ENCODE measurements at places on chromosomes 16 and 17.

DNA sequence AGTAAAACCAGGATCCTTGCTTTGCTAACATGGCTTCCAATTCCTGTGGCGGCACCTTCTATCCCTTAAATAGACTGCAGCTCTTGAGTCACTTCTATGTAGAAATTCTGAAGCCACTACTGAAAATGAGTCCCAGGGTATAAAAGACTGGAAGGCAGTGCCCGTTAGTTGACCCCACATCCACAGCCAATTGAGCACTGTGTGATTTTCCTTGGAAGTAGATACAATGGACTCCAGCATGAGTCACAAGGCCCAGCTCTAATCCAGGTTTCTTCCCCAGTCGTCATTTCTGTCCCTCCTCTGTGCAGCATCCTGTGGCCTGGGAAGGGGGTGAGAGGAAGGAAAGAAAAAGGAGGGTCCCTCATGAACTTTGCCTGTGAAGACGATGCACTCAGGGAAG is 69.5 kb downstream of the HLF start:
- no peaks in the 10 kb centered on the region for H3K4me1 ChIP-seq
- DNase-seq = no peak
- no peak overlapping the region for H3K4me3 ChIP-seq
- no peak overlapping the region for H3K27ac ChIP-seq
- no peaks in the 10 kb centered on the region for H3K27me3 ChIP-seq

- H3K27ac ChIP-seq = no peak overlapping the region
- no peaks in the 10 kb centered on the region for H3K36me3 ChIP-seq
Observed at GRCh38 chr17:56085576-56086267, 67.6 kb upstream of the ANKFN1 start.

DNA sequence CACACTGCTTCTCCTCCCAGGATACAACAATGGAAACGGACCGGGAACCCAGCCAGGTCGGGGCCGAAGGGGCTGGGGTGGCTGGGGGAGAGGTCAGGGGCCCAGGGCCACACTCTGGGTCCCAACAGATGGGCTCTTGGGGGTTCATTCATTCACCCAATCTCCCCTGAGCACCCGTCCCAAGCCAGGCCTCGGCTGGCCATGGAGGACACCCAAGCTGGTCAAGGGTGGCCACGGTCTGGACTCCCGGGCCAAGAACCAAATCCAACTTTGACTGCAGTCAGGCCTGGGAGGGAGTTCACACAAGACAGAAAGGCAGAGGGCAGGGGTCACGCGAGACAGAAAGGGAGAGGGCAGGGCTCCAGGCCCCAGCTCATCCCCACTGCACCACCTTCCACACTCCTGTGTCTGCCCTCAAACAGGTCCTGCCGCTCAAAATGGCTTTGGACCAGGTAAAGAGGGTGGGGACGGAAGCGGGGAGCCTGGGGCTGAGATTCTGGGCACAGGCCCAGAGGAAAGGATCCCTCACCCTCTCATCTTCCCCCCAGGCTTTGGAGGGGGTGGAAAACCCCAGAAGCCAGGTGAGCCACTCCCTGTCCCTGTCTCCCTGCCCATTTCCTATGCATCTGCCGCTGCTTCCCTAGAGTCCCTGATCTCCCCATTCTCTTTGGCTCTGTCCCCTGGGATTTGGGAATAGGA is 12.3 kb upstream of the PKMYT1 start:
- H3K27ac ChIP-seq = no peak overlapping the region
- no peaks in the 10 kb centered on the region for H3K36me3 ChIP-seq
- H3K27me3 ChIP-seq = peaks cover 37% of the 10 kb centered on the region
- no peaks in the 10 kb centered on the region for H3K4me1 ChIP-seq
- no peak for DNase-seq

DNA sequence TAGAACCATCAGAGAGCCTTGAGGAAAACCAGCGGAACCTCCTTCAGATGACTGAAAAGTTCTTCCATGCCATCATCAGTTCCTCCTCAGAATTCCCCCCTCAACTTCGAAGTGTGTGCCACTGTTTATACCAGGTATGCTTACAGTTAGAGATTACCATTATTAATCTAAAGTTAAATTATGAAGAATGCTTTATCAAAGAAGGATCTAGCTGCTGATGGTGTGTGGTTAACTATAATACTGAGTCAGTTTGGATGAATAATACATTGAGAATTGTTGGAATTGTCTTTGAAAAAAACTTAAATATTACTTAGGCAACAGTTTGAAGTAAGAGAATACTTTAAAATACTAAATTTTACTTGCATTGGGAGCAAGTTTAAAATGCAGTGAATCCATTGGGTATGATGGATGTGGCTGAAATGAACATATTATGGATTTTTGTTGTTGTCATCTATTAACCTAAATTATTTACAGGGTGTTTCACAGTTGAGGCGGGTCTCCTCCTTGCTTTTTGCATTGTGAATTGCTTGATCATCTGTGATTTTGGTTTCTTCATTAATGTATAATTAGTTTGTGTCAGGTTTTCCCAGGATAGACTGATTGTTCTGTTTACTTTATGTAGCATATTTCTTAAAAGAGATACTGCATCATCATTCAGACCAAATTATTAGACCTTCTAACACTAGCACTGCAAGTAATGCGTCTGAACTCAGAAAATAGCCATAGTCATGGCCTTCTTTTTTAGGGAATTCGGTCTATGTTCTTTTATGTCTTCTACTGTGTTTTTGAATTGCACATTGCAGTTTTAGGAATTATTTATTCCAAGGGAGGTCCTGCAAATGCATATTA is 47.8 kb downstream of the OMG start:
- no peaks in the 10 kb centered on the region for H3K4me1 ChIP-seq
- no peaks in the 10 kb centered on the region for H3K36me3 ChIP-seq

- H3K4me1 ChIP-seq = no peaks in the 10 kb centered on the region
- H3K27ac ChIP-seq = no peak overlapping the region
- DNase-seq = no peak
- no peaks in the 10 kb centered on the region for H3K27me3 ChIP-seq
Observed at GRCh38 chr16:28155293-28155692, 56.5 kb downstream of the XPO6 start.

- no peak for DNase-seq
- H3K4me3 ChIP-seq = no peak overlapping the region
- H3K27me3 ChIP-seq = no peaks in the 10 kb centered on the region
- peaks cover 11% of the 10 kb centered on the region for H3K4me1 ChIP-seq
Observed at GRCh38 chr16:50578137-50578536, 29.9 kb downstream of the NKD1 start.

- H3K27ac ChIP-seq = no peak overlapping the region
- H3K4me3 ChIP-seq = no peak overlapping the region
- no peak for DNase-seq
- H3K36me3 ChIP-seq = no peaks in the 10 kb centered on the region
- no peaks in the 10 kb centered on the region for H3K4me1 ChIP-seq
Observed at GRCh38 chr16:19939553-19939952, 54.9 kb upstream of the GPRC5B start.

GRCh38 chr16:17023606-17024005 is 447.2 kb downstream of the XYLT1 start:
- DNase-seq = no peak
- H3K27me3 ChIP-seq = no peaks in the 10 kb centered on the region
- no peak overlapping the region for H3K4me3 ChIP-seq
- H3K27ac ChIP-seq = no peak overlapping the region
- H3K36me3 ChIP-seq = no peaks in the 10 kb centered on the region

DNA sequence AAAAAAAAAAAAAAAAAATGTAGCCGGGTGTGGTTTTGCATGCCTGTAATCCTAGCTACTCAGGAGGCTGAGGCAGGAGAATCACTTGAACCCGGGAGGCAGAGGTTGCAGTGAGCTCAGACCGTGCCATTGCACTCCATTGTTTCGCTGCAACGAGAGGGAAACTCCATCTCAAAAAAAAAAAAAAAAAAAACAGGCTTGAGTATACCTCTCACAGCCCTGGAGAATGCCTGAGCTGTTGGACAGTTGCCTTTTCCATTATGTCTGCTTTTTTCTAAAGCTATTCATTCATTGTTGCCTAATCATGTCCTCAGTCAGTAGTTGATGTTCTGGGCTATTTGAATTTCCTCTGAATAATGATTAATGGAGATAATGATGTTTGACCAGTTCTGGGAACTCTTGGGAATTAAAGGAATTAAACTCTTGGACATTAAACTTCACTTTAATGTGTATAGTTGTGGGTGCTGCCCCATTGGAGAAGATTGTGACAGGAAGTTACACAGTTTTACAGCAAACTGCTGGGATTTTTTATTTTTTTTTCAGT is 11.8 kb downstream of the HMOX2 start:
- H3K4me3 ChIP-seq = no peak overlapping the region
- H3K36me3 ChIP-seq = no peaks in the 10 kb centered on the region
- peak; percentile 46 for DNase-seq
- H3K27ac ChIP-seq = peak overlapping the region; percentile 36
- no peaks in the 10 kb centered on the region for H3K27me3 ChIP-seq

DNA sequence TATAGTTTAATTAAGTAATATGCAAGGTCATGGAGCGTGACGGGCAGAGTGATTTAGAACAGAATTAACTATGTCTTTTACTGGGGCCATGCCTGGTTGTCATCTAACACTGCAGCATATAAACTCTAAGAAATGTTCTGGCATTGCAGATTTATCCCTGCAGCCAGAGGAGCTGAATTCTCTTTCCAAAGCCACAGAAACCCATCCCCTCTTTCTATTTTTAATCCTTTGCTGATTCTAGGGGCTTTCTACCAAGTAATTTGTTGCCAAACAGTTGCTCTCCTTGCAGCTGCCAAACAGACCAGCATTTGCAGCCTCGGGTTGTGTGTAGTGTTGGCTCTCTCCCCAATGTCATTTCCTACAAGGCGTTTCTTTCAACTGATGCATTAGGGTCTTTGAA is 243.2 kb upstream of the MON1B start:
- H3K27ac ChIP-seq = no peak overlapping the region
- no peaks in the 10 kb centered on the region for H3K27me3 ChIP-seq
- H3K36me3 ChIP-seq = no peaks in the 10 kb centered on the region
- no peak for DNase-seq
- no peaks in the 10 kb centered on the region for H3K4me1 ChIP-seq
- no peak overlapping the region for H3K4me3 ChIP-seq

DNA sequence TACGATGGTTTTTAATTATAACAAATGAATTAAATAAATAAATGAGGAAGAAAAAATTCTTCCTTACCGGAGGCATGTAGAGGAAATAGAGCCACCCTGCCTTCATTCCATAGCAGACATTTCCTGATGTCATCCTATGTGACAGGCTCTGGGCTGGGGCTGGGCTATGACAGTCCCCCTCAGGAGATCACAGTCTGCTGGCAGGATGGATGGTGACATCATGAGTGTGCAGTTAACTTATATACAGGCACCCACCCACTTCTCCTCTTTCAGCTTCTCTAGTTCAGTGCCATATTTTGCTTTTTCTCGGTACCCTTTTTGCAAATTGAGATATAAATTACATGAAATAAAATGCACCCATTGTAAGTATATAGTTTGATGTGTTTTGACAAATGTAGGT is 6.4 kb upstream of the CMTM3 start:
- no peaks in the 10 kb centered on the region for H3K36me3 ChIP-seq
- no peaks in the 10 kb centered on the region for H3K27me3 ChIP-seq
- DNase-seq = no peak
- no peaks in the 10 kb centered on the region for H3K4me1 ChIP-seq
- H3K4me3 ChIP-seq = no peak overlapping the region
- H3K27ac ChIP-seq = no peak overlapping the region

DNA sequence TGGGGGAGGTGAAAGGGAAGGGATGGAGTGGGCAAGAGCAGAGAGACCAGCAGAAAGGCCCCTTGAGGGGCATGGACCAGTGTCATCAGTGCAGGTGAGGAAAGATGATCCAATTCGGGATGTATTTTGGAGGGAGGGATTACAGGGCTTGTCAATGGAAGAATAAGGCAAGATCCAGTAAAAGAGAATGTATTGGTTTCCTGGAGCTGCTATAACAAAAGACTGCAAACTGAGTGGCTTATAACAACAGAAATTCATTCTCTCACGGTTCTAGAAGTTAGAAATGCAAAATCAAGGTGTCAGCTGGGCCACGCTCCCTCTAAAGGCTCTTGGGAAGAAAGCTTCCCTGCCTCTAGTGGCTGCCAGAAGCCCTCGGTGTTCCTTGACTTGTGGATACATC is 41.7 kb downstream of the SLC39A11 start:
- no peak overlapping the region for H3K27ac ChIP-seq
- H3K4me3 ChIP-seq = no peak overlapping the region
- H3K4me1 ChIP-seq = no peaks in the 10 kb centered on the region
- H3K36me3 ChIP-seq = no peaks in the 10 kb centered on the region
- no peak for DNase-seq

DNA sequence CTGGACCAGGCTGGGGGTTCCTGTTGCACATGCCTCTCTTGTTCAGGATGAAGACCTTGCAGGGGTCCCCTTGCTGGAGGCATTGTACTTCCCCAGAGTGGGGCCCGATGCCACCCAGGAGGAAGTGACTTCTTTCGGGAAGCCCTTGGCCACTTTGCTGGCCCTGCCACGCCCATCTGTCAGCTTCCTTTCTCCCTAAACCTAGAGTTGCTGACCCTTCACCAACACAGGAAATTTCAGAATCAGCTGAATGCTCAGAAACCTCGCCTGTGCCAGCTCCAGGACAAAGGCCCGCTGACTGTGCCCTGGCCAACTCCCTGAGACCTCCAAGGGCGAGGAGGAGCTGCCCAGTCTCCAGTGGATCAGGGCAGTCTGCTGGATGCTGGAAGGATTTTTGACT is 26.7 kb downstream of the WNT9B start:
- H3K27ac ChIP-seq = peak overlapping the region; percentile 8
- peaks cover 37% of the 10 kb centered on the region for H3K4me1 ChIP-seq
- no peak for DNase-seq
- H3K4me3 ChIP-seq = no peak overlapping the region

DNA sequence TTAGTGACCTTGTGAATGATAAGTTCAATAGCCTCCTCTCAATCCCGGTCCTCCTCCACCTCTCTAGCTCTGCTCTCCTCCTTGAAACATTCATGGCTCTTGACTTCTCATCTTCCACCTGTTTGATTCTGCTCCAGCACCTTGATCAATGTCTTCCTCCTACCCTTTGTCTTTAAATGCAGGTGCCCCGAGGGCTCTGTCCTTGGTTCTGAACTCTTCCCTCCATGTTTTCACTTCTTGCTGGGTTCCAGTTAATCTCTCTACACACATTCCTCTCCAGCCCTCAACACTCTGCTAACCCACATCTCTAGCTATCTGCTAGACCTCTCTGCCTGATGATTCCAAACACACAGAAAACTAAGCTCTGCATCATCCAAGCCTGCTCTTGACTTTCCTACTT is 13.4 kb downstream of the CD300E start:
- peaks cover 24% of the 10 kb centered on the region for H3K36me3 ChIP-seq
- no peak for DNase-seq
- H3K27me3 ChIP-seq = no peaks in the 10 kb centered on the region
- H3K27ac ChIP-seq = no peak overlapping the region

GRCh38 chr17:82305727-82306300 is 11.6 kb downstream of the CD7 start:
- H3K27ac ChIP-seq = no peak overlapping the region
- no peaks in the 10 kb centered on the region for H3K4me1 ChIP-seq
- DNase-seq = no peak
- H3K27me3 ChIP-seq = no peaks in the 10 kb centered on the region

DNA sequence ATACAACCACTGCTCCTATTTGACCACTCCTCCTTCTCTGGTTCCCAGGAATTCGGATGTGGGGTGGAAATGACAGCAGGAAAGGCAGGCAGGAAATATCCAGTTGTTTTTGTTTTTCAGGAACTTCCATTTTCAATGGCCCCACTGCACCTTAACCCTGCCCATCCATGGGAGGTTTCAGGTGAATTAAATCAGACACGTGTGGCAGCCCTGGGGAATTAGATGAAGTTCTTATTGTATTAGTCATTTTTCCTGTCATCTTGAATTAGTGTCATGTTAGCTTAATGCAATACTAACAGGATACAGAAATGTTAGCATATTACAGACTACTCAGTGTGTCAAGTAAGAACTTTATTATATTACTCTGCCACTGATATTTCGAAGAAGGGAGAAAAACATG is 146.4 kb downstream of the CHD9NB start:
- H3K27me3 ChIP-seq = no peaks in the 10 kb centered on the region
- no peak overlapping the region for H3K4me3 ChIP-seq
- H3K4me1 ChIP-seq = no peaks in the 10 kb centered on the region
- no peak for DNase-seq

Measured in left lung (tissue), 14 donors.